ENCODE measurements at places on chromosomes 7 and 10.
A peak's percentile ranks its signal among the peaks of the same experiment; 100 is the strongest.

GRCh38 chr7:71130031-71130679 lies 1.8 kb upstream of the GALNT17 start:
- DNase-seq = peak; percentile 13

DNA sequence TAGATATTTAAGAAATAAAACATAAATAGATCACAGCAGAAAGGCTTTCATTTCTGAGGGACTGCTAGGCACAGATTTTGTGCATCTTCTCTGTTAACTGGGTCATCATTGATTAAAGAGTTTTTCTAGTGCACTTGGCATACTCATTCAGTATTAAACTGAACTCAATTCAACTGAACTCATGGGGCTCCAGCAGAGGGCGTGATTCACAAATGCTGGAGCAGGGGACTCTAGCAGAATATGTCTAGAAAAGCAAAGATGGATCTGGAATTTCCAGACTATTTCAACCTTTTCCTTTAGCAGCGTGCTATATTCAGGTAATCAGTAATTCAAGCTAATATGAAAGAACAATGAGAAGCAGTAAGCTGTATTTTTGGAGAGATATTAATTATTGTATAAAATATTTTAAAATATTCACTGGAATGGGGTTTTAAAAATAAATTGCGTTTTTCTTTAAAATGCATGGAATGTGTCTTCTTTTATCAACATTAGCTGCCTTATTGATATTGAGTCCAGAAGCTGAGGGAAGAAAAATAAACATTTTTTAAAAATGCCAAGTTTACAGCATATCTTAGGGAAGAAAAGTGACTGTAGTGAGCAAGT lies 296.8 kb upstream of the CACNA2D1 start:
- peak; percentile 70 for DNase-seq

DNA sequence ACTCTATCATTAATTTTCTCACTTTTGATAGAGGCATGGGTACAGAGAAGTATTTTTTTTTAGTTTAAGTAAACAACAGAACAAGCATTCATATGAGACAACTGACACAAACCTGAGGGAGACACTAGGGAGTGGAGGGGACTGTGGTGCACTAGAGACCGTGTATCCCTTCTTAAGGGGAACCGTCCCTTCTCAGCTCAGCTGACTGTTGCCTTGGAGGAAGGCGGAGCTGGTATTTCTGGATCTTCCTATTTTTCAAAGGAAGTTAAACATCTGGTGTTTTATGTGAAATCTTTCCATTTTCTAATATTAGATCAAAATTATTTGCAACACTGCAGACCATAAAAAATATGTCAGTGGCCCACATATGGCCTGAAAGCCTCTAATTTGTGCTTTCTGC lies 113.6 kb upstream of the MACROH2A2 start:
- no peak for DNase-seq

DNA sequence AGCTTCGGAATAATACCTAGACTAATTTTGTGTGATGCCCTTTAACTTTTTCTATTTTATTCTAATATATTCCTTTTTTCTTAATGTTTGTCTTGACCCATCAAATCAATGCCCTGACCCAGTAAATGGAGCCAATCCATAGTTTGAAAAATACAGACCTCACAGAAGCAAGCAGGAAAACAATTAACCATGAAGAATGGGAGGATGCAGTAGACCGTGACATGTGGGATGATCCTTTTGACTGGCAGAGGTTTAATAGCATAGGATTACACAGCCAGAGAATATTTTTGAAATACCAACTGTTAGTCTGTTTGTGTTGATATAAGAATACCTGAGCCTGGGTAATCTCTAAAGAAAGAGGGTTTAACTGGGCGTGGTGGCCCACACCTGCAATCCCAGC lies 142.6 kb upstream of the NEBL start:
- DNase-seq = no peak

- no peak for DNase-seq
Observed at GRCh38 chr7:55550010-55550663, 22.2 kb downstream of the VOPP1 start.

All from cerebellar cortex (tissue), 1 donor.